ENCODE measurements at places on chromosomes 5 and 9.

GRCh38 chr5:149903404-149903803 lies 41.2 kb downstream of the PDE6A start:
- DNase-seq = no peak

GRCh38 chr9:75930190-75930589 lies 39.7 kb downstream of the PCSK5 start:
- no peak for DNase-seq

GRCh38 chr5:154202379-154203260 lies 12.1 kb downstream of the GALNT10 start:
- DNase-seq = no peak

DNA sequence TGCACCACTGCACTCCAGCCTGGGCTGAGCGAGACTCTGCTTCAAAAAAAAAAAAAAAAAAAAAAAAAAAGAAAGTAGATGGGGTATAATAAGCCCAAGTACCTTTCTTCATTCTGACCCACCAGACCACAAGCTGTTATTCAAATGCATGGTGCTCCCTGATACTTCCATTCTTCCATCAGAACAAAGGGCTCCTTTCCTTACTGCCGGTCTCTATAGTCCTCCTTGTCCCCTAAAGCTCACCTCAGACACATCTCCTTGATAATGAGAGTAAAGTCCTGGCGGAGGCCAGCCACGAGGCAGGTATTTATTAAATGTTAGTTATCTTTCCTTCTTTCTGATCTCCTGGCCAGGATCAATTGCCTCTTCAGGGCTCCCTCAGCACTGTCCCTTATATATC lies 162.5 kb downstream of the RAB3C start:
- DNase-seq = no peak

DNA sequence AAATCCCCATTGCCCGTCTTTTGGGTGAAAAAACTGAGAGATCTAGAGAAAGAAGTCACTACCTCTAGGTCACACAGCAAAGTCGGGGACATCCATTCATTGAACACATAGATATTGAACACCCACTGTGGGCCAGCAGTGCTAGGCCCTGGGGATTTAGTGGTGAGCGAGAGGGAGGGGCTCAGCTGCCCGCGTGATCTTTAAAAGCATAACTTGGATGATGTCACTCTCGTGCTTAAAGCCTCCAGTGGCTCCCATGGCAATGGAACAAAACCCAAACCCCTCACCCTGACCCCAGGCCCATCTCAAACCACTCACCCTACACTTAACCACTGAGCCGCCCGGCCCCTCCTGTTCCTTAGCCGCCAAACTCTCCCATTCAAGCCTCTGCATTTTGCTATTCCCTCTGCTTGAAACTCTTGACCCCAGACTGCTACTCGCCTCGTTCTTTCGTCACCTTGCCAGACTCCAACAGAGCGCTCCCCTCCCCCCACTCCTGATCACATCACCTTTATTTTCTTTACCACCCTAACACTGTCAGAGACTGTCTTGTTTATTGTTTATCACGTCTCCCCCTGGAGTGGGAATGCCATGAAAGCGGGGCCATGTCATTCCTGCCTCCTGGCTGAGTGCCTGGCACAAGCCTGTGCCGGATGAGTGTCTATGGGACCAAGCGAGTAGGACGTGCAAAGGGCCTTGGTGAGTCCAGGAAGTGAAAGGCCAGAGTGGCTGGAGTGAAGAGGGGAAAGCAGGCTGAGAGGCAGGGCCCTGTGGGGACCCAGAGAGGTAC lies 710 bp upstream of the PIP5KL1 start:
- DNase-seq = peak; percentile 55

- DNase-seq = no peak
Measured at GRCh38 chr5:162434281-162434680, 366.7 kb downstream of the GABRG2 start.

GRCh38 chr5:98204798-98205197 lies 568.7 kb upstream of the RGMB start:
- DNase-seq = no peak

GRCh38 chr9:73738741-73739530 lies 587.3 kb downstream of the ANXA1 start:
- no peak for DNase-seq

GRCh38 chr9:92610470-92611420 lies 59.2 kb downstream of the IPPK start:
- no peak for DNase-seq

- DNase-seq = no peak
Measured at GRCh38 chr9:88992556-88992955, 1.3 kb downstream of the S1PR3 start.

GRCh38 chr5:35815089-35815936 lies 41.4 kb upstream of the IL7R start:
- DNase-seq = peak; percentile 43

DNA sequence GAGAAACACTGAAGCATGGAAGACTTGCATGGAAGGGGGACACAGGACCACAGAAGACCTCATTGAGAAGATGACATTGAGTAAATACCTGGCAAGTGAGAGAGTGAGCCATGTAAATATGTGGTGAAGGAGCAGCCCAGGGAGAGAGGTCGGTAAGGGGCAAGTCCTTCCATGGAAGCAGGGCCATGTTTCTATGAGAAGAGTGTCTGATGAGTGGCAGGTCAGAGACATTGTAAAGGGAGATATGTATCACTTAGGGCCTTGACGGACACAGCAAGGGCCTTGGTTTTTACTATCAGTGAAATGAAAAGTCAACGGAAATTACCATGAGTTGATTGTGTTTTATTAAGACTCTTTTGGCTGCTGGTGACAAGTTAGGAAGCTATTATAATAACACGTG lies 336.4 kb downstream of the PLK2 start:
- DNase-seq = no peak

- DNase-seq = no peak
Measured at GRCh38 chr9:115400796-115401195, 282.8 kb upstream of the TNC start.

- peak; percentile 68 for DNase-seq
Measured at GRCh38 chr9:87336914-87337333, 160.7 kb upstream of the DAPK1 start.

GRCh38 chr5:149667084-149667828 lies 62.9 kb upstream of the PPARGC1B start:
- peak; percentile 23 for DNase-seq

DNA sequence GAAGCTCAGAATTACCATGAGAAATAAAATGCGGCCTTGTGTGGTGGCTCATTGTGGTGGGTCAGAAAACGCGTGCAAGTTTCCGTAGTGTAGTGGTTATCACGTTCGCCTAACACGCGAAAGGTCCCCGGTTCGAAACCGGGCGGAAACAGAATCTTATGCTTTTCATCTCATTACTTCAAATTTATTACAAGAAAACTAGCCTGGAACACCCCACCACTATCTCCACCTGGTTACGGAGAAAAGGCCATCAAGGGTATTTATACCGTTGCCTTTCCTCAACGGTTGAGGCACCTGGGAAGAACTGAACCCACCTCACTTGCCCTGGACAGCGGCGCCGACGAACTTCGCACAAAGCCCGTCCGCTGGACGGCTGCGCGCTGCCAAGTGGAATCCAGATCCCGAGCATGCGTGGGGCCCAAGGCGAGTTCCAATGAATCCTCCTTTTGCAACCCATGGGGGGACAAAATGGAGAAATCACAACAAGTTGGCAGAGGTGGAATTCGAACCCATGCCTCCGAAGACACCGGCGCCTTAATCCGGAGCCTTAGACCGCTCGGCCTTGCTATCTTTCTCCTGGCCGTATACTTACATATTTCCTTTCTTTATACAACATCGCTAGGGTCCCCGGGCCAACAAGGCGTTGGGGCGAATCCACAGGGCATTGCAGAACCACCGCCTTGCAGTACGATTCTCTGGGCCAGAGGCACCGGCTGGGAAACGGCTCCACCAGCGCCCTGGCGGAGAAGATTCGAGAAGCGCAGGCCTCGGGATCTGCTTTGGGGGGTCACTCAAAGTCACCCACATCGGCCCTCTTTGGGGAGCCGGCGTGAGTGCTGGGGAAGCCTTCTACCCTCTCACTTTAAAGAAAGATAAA lies 16.9 kb downstream of the OR2V2 start:
- DNase-seq = no peak

GRCh38 chr5:111072949-111073682 lies 1.6 kb downstream of the TSLP start:
- no peak for DNase-seq

GRCh38 chr5:5695266-5695665 lies 272.8 kb downstream of the ICE1 start:
- DNase-seq = no peak

DNA sequence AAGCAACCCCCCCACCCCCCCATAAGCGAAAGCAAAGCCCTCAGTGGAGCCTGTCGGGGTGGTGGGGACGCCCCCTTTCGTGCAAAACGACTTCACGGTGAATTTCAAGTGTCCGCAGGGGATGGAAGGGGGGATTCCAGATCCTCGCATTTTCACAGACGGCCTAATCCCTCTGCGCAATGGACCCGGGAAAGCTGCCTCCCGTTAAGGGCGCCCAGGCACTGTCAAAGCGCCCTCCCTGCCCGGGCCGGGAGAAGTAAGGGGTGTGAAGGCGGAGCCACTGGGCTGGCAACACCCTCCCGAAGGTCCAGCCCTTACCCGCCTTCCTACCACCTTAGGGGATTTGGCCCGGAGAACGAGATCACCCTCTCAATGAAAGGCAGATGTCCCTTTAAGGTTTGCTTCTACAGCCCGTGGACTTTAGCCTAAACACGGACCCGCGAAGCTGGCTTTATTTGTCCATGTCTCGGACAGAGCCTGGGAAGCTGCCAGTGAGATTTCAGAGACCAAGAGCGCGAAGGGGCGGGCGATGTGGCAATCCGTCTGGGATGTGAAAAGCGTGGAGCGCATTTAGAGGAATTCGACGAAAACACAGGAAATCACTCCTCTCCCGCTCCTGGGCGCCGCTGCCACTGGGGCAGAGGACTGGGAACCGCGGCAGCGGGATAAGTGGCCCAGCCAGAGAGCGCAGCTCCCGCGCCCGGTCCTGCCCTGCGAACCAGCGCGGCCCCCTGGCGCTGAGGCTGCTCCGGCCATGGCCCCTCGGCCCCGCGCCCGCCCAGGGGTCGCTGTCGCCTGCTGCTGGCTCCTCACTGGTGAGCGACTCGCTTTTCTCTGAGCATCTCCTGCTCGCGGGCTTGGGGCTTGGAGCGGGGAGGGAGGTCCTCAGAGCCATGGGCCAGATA lies at the start of the genes ITGA1 and PELO:
ITGA1 (plus strand) TSS at position 317 of the 905 bp plus-strand sequence; CDS start at position 755, 438 bp downstream.
PELO (plus strand) TSS at position 317 of the 905 bp plus-strand sequence. CDS start 12,479 bp downstream, outside the sequence.
- peak; percentile 59 for DNase-seq

DNA sequence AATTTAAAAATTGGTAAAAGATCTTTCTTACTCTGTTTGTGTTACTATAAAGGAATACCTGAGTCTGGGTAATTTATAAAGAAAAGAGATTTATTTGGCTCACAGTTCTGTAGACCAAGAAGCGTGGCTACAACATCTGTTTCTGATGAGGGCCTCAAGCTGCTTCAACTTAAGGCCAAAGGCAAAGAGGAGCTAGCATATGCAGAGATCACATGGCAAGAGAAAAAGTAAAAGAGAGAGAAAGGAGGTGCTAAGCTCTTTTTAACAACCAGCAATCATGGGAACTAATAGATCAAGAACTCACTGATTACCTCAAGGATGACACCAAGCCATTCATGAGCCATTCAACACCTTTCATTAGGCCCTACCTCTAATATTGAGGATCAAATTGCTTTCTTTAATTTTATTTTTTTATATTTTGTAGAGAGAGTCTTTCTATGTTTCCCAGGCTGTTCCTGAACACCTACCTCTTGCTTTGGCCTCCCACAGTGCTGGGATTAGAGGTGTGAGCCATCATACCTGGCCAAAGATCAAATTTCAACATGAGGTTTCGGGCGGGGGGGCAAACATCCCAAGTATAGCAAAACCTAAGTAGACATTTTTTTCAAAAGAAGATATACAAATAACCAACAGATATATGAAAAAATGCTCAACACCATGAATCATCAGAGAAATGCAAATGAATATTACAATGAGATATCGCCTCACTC lies 16.0 kb upstream of the SHC3 start:
- no peak for DNase-seq

DNA sequence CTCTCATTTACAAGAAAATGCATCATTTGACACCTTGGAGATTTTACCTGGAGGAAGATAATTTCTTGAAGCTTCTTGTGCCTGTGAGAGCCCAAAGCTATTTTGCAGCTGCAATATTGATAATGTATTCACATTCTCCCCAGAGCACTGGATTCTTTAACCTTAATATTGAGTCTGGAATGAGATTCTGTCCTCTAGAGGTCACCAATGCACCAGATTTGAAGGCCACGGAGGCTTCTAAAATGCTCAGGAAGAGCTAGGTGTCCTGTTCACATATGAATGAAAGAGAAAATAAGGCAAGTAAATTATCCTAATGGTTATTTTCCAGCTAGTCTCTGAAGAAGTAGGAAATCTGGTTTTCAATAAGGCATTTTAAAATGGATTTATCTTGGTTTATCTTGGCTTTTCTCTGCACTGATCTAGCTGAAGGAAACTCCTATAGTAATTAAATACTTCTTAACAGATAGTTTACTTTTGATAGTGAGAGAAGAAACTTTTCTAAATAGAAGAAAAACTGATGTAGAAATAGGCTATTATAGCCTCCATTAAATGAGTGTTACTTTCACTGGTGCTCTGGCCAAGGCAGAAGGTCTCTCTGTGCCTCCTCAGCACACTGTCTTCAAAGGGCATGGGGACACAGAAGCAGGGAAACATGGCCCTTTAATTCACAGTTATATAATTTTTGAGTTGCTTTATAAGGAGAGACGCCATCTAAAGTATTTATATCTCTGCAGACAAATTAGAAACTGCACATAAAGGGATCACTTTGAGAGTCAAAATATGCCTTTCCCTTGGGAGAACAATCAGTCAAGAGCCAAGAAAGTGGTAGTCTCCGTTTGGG lies 297.0 kb upstream of the ACTBL2 start:
- peak; percentile 66 for DNase-seq

DNA sequence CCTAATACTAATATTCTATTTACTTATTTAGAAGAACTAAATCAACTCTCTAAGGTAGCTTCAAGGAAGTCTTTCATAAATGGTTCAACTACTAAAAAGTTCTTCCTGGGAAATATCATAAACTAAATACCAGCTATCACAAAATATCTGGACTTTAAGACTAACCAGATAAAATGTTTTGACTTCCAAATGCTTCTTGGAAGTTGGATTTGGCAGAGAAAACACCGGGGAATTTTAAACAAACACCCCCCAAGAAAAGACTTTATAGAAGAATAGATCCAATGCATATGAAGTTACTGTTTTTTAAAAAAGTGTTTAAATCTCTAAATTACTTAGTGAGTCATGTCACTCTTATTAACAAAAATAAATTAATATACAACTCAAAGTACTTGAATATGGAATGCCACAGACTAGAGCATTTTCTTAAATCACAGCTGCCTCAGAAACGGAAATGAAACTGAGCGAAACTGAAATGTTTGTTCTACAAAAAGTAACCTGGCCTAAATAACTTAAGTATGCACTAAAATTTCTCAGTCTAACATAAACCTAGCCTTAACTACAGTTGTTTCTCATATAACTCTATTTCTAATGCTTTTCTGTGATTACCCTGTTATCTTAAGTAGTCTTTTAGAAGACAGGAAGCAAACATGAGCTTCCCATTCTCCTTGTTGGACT lies 6.8 kb downstream of the ABCA1 start:
- no peak for DNase-seq

All from bronchial epithelial cell (primary cell).